ENCODE measurements at places on chromosomes 1 and 21.

DNA sequence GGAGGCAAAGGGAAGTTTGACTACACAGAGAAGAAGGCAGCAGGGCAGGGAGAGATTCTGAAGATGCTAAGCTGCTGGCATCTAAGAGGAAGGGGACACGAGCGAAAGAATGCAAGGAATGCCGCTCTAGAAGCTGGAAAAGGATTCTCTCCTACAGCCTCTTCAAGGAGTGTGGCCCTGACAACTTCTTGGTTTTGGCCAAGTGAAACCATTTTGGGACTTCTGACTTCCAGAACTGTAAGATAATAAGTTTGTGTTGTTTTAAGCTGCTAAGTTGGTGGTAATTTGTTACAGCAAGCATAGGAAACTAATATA, 28.5 kb downstream of the MGST3 start:
- no peak for DNase-seq

DNA sequence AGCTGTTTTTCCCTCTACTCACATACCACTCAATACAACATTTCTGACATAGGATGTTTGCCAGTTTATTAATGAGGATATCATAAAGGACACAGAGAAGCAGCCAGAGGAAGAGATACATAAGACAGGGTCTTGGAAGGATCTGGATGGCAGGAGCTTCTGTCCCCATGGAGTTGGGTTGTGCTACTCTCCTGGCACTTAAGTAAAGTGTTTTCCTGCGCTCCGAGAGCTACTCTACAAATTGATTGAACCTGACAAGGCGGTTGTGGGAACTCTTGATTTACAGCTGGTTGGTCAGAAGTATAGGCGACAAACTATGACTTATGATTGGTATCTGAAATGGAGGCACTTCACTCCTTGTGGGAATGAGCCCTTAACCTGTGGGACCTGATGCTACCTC, 208.8 kb downstream of the HMCN1 start:
- no peak for DNase-seq

DNA sequence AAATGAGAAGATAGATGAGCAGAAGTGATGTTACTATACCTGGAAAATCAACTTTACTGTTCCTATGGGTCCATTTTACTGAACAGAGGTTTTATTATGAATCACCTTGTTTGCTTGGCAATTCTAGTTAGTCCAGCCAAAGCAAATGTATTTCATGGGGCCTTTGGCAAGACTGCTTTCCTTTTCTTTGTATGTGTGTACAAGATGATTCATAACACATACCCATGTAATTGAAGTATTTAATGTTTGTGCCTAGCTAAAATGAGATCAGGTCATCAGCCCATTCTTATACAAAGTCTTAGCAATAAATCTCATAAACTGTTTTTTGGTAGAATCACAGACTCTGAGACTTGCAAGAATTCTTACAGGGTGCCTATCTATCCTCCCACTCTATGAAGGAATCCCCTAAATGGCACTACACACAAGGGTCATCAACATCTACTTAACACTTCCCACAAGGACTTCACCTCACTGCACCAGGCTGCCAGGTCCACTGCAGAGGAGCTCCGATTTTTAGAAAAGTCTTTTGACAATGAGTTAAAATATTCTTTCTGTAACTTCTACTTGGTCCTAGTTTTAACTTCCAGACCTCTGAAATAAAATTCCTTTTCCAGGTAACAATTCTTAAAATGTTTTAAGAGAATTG, 58.5 kb downstream of the LPAR3 start:
- DNase-seq, result no peak

GRCh38 chr1:116147972-116148371, 36.8 kb downstream of the MAB21L3 start:
- no peak for DNase-seq

DNA sequence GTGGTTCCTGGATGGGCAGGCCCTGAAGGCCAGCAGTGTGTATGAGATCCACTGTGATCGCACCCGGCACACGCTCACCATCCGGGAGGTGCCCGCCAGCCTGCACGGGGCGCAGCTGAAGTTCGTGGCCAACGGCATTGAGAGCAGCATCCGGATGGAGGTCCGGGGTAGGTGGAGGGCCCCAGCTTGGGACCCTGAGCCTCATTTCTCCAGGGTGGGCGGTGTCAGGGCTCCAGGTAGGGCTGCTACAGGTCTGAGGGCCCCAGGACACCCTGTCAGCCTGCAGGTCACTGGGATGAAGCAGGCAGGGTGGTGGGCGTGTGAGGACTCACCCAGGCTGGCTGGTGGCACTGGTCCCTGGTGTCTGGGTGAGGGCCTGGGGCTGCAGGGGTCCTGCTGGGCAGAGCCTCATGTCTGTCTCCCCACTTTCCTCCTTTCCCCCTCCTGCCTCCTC, 7.8 kb downstream of the OBSCN start:
- no peak for DNase-seq

DNA sequence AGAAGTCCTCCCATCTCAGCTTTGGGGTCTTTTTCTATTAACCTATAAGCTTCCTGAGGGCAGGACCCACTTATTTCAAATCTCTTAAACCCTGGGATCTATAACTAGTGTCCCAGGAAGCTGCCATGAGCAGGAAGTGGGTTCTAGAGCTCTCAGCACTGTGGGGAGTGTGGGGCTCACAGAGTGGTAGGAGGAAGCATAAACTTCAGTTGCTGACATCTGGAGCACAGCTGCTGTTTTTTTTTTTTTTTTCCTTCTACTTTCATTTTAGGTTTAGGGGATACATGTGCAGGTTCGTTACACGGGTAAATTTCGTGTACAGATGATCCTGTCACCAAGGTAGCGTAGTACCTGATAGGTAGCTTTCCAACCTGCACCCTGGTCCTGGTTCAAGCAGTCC, 59.3 kb downstream of the AK4 start:
- no peak for DNase-seq
